Nucleus accumbens (tissue), 56 donors: ENCODE measurements at places on chromosomes 5 and 9.

DNA sequence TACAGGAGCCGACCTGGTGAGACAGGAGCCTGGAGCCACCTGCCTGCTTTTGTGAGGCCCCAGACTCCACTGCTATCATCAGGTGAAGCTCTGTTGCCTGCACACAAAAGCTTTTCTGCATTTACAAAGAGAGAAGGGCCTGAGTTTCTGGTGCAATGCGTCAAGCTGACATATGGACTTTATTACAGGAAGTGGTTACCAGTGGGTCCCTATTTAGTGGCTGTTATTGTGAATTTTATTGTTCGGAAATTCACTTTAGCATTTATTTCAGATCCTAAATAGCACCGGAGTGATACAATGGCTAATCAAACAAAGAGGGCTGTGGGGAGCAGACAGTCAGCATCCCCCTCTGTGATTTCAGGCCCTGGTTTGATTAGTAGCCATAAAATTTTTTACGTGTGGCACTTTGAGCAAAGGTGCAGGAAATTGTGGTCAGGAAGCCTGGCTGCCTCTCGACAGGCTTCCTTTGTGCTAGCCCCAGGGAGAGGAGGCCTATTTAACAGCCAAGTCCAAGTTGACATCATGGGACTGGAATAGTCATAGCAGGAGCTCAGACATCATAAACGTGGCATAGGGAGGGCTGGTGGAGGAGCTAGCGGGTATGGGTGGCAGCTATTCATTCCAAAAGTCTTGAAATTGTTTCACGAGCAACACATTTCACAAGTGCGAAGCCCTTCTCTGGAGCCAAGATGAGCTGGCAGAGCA is 8.4 kb downstream of the TGFBI start:
- DNase-seq = no peak

DNA sequence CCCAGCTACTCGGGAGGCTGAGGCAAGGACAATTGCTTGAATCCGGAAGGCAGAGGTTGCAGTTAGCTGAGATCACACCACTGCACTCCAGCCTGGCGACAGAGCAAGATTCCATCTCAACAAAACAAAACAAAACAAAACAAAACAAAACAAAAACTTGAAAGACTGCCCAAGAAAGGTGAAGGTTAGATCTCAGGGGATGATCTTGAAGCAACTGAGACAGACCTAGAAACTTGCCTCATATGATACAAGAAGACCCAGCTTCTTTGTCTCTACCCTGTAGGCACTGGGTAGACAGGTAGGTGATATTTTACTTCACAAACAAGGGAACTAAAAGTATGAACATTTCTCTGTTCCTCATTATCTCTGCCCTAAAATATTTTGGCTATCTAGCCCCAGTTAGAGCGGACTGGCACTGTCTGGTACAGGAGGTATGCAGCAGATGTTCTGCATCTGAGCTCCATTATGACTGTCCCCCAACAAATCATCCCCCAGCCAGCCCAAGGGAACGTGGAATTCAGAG is 26.3 kb upstream of the SHOC1 start:
- DNase-seq = no peak

DNA sequence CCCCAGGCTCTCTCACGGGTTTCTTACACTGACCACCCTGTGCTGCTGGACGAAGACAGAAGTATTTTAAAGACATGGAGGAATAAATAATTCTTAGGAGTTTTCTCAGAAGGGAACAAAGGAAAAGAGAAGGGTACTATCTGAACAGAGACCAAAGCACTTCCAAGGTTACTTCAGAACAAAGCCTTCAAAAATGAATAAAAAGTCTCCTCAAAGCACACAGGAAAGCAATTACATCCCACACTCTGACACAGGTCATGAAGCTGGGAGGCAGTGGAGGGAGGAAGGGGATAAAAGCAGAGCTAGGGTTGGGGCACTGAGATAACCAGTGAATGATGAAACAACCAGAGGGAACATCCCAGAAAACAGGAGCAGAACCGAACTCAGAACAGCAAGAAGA is 151.8 kb downstream of the ARSB start:
- no peak for DNase-seq

DNA sequence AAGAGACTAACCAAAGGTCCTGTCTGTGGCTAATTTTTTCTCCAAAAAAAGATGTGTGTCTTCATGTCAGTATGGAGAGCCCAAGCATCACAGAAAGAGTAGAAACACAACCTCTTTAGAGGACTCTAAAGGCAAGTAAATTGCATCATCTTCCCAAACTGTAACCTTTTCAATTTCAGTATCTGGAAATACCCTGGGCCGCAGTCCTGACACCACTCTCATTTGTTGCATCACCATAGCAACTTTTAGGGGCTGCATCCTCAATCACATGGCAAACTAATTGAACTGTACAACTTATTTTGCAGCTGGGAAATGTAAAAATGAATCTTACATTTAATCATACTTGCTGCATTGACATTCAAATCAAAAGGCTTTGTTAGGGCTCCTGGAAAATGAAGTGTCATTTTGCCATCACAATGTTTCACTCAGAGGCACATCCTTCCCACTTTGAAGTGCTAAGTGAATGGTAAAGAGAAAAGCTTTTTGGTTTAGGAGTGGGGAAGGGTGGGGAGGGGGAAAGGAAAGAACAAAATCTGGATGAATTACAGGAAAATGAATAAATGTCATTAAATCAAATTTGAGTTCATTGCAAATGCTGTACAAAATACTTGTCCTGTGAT is 60.6 kb upstream of the GRIA1 start:
- DNase-seq = no peak

- no peak for DNase-seq
These were observed 118.1 kb downstream of the SUSD1 start for GRCh38 chr9:112056996-112057395.

GRCh38 chr5:74954919-74955318 is 88.7 kb upstream of the FAM169A start:
- DNase-seq = no peak

GRCh38 chr5:966345-966710 is 42.3 kb upstream of the NKD2 start:
- no peak for DNase-seq

DNA sequence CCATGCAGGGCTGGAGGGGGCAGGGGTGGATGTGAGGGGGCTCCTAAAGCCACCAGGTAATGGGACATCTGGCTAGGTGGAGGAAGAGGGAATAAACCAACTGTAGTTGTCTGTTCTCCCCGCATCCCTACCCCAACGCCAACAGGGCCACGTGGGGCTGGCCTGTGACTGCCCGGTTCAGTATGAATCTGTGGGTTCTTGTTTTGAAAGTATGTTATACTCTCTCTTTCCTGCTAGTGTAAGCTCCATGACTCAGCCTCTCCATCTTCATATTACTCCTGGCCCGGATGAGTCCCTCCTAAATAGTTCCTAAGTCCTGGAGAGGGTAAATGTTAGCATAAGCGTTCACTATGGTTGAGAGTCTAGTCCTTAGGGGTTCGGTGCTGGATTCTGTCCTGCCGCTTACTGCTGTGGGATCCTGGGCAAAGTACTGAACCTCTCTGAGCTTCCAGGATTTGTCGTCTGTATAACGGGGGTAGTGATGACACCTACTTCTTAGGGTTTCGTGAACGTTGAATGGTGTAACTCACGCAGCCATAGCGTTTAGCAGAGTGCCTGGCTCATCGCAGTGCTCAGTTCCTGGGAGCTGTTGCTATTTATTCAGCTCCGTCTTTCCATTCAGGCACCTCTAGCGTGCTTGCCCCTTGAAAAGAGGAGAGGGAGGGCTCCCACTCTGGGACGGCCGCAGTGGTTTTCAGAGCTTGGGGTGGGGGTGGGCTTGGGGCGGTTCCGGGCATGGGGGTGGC is 28.8 kb downstream of the LHX2 start:
- DNase-seq = no peak

- peak; percentile 19 for DNase-seq
These were observed 60.6 kb upstream of the ZFR start for GRCh38 chr5:32504989-32505596.

DNA sequence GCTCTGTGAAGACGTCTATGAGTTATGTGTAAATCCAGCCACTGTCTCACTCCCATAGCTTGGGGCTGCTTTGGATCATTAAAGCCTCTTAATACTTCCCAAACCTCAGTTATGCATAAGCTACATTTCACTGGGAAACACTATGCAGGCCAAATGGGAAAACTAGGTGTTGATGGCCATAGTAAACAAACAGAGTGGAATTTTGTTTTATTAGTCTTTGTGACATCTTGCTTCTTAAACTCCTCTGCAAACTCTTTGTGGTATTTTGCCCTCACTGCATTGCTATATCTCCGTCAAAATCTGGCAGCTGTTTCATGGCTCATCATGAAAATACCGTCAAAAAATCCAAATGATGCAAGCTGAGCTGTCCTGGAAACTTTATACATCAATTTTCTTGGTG is 167.2 kb upstream of the HMHB1 start:
- DNase-seq = no peak

DNA sequence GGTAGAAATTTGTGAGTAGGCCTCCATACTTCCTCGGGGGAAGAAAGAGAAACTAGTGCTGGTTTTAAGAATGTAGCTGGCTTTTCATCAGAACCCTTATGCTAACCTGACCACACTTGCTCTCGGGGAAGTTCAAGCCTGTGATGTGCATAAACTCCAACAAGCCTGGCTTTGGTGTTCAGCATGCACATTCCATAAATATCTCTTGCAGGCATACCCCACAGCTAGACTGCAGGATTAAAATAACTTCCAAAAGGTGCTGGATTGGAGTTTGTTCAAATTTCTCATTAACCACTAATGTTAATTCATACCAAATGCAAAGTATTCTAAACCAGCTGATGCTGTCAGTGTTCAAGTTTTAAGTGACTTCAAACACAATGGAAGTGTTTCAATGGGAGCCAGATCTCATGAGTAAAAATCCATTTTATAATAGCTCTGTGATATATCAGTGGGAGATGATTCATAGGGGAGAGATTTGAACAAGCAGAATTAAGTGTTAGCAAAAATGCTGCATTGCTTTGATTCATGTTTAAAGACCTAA is 79.4 kb downstream of the NPR3 start:
- DNase-seq = no peak

DNA sequence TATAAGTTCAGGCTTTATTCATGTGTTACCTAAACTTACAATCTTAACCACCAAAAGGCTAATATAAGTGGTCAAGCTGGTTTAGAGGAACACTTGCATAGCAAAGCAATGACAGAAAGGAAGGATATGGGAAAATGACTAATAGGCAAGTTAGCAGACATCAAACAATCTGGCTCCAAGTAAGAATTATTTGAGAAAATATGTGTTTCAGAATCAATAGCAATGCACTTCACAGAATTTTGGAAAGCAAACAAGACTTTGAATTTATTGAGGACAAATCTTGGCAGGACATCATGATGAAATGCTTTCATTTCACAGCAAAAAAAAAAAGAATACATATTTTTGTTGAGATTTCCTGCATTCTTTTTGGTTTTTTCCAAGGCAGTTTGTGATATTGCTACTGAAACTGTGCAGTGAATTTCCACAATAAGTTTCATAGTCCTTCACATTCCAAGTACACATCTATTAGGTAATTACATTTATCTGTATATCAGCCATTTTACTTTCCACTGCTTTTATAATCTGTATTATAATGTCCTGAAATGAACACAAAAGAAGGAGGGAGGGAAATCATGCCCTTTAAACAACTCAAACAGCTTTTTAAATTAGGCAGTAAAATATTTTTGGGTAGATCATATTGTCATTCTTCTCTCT is 417.9 kb downstream of the NR2F1-AS1 start:
- no peak for DNase-seq

- DNase-seq = no peak
These were observed 19.1 kb downstream of the CPEB4 start for GRCh38 chr5:173907284-173907683.

DNA sequence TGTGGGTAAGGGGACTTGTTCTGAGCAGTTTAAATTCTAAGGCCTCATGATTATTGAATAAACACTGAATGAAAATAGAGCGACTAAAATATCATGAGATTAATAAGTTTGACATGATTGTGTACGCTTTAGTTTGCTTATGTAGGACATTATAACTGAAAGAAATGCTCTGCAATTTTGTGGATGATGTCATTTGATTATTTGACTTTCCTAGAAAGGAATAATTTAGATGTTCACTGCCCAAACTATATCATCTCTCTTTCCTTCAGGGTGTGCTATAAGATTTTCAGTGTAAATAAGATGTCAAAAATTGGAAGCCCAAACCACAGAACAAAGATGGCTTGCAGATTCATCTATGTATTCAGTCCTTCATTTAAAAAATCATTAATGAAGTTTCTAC is 115.7 kb upstream of the MTAP start:
- DNase-seq = no peak

GRCh38 chr9:98129451-98129881 is 10.4 kb upstream of the TRIM14 start:
- no peak for DNase-seq

DNA sequence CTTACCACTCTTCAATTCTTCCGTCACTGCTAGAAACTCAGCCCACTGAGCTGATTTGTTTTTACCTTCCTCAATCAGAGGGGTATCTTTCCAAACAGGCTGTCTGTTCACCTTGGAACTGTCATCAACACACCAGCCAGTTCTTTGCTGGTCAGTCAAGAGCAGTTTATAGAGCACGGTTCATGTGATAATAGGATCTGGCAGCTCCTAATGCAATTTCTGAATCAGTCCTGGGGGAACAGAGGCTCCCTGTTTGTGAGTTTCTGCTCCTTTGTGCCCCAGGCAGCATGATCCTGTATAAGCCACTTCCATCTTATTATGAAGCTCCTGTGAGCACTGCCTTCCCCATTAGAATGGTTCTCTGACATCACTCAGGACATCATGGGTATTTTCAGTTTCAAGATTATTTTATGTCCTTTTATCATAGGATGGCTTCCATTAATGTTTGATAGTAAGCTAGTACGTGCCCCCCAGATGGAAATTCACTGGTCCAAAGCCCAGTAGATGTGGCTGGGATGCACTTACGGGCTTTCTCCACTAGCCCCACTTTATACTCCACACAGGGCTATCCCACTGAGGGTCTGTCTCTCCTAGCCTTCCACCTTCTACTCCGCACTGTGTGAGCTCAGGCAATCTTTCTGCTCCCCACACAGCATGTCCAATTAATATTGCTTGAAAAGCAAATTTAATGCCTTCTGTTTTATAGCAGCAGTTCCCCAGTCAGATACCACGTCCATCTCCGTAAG is 85.5 kb upstream of the SPIN1 start:
- no peak for DNase-seq

DNA sequence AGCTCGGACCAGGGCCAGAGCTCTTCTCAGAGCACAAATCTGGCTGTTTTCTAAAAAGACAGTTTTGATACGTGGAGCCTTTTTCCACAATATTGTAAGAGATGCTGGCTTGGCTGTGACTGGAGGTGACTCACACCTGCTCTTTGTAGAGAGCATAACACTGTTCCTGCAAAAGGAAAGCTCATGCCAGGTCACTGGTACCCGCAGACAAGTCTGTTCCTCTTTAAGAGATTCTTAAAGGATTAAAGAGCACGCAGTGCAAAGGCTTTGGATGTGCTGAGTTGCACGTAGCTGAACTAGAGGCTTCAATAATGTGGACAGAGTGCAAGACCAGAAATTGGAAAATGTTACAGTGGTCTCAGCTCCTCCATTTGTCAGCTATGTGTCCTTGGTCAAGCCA is 19.0 kb downstream of the ACTL7B start:
- DNase-seq = no peak

DNA sequence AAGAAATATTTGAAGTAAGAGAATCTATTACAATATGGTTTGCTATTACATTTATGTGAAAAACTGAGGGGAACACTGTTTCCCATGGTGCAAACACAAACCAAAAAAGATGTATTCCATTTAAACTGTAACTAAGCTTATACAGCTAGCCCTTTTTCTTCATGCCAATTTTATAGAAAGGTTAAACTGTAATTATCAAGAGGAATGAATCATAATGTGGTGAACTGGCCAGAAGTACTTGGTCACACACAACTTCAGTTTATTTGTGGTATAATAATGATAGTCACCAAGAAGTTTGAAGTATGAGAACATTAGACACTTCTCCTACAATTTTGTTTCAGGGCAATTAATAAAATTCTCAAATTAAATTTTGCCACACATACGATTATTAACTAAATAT is 177.9 kb downstream of the XRCC4 start:
- no peak for DNase-seq
